Esophagus mucosa (tissue), 1 donor: ENCODE measurements at places on chromosomes 6 and 20.

GRCh38 chr6:159038914-159039884 is 5.6 kb downstream of the TAGAP start:
- peak; percentile 87 for ATAC-seq

GRCh38 chr6:170542031-170542719 is 10.9 kb downstream of the PSMB1 start:
- no peak for ATAC-seq

DNA sequence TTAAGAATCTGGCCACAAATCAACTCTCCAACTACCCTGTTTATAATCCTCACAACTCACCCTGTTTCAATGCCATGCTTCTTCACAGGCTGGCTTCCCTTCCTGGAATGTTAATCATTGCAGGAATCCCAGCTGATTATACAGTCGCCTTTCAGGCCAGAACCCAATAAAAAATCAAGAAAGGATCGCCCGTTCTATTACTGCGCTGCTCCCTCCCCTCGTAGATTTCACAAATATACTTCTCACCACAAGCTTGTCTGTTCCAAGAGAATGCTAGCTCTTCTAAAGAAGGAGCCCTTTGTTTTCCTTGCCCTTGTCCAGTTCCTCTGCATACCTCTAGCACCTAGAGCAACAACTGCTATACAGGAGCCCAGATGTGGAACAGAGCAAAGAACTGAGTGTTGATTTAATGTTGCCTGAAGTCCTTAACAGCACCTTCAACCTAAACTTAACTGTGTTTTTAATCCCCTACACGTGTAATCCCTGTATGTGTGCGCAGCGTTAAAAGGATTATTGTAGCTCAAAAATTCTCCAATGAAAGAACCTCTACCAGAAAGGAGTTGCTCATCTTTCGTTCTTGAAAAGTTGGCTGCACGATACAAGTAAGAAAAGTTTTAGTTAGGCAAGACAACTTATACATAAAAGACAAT is 988 bp downstream of the ECHDC1 start:
- peak; percentile 7 for ATAC-seq

DNA sequence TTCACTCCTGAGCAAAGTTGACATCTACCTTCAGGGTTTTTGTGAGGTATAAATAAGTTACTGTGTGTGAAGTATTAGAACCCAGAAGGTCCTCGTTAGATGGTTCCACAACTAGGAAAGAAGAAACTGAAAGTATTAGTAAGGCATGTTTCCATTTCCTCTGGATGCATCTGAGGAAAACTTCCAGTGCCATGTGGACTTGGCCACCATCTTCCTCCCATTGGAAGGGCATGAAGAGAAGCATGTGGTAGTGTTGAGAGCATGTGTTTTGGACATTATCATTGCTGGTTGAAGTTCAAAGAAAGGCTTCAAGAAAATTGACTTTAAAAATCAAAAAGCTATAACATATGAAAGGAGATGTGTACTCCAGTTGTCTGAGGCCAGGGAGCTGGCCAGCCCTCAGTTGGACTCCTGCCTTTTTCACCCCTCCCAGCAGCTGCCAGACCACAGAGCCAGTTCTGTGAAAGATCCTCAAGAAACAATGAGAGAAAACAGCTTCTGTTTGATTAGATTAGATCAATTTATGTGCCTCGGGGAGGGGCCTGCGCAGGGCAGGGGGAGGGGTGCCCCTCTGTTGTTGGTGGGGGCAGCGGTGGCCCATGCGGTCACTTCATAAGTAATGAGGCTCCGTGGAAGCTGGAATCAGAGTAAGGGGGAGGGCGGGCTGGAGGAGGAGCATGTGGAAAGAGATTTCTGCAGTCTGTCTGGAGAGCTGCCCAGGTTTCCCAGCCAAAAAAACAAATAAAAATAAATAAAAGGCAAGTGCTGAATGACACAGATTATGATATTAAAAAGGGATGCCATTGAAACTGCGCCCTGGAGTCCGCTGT is 154.0 kb downstream of the JARID2 start:
- ATAC-seq = no peak

- ATAC-seq = no peak
These were observed 25.0 kb upstream of the TBC1D22B start for GRCh38 chr6:37232430-37233017.

GRCh38 chr6:121884620-121885019 is 449.2 kb downstream of the GJA1 start:
- ATAC-seq = no peak

DNA sequence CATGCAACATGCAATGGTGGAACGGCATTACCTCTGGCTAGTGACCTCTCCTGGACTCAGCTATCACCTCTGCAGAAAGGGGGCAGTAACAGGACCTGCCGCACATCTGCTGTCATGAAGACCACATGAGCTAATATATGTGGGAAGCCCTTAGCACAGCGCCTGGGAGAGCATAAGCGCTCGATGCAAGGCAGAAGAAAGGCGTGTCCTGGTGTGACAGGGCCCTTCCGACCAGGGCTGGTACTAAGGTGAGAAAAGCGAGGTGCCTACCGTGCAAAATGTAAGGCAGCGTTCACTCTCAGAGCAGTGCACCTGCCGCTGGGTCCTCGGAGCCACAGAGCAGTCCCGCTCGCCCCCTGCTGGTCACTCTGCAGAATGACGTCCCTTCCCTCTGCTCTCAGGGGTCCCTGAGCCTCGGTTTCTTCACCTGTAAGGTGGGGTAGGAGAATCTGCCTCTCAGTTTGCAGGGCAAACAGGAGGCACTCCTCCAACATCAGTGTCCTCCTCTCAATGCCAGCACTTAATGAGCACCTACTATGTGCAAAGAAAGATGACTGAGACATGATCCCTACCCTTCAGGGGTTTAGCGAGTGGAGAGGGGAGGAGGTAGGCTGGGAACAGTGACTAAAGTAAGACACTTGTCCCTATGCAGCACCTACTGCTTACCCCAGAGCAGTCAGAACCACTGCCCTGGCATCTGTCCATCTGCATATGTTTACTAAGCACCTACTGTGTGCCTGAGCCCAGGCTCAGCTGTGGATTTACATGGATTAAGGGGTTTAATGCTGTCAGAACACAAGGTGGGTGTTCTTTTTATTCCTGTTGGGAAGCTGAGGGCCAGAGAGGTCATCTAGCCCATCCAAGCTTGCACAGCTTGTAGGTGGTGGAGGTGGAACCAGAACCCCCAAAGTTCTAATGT is 41.1 kb upstream of the PTGIS start:
- peak; percentile 77 for ATAC-seq

DNA sequence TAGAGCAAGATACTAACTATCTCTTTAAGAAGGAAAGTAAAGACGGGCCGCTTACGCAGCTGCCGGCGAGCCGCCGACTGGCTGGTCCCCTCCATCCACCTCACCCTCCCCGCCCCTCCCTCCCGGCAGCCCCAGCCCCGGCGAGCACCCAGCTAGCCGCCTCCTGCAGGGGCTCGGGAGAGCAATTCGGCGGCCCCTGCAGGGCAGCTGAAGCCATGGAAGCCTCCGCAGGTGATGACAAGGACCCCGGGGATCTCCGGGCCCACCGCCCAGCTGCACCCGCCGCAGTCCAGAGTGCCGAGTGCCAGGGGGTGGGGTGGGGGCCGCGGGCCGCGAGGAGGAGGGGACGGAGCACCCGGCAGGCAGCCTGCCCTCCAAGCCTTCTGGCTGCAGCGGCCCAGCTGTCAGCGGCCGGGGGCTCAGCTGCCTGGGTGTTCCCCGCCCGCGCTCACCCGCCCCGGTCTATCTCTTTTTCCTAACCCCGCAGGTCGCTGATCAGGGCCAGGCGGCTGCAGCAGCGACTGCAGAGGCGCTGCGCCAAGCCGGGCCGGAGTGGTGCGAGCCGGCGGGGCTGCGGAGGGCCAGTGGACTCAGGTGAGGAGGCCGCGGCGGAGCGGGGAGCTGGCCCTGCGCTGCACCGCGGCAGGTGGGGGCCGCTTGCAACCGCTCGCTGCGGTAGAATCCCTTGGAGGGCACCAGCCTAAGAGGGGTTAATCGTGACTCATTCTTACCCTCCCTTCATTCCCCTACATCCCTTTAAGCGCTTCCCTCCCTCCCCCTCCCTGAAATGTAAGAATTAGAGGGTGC is at the start of gene SNPH:
Gene SNPH (plus strand): TSS at position 128 of the 807 bp plus-strand sequence. CDS start 29,946 bp downstream, outside the sequence.
- ATAC-seq = peak; percentile 64

GRCh38 chr20:64223526-64224067 is 32.0 kb upstream of the PCMTD2 start:
- ATAC-seq = peak; percentile 9

- ATAC-seq = no peak
These were observed 151.6 kb downstream of the SASH1 start for GRCh38 chr6:148494226-148494625.

GRCh38 chr20:37424062-37424851 is 78.3 kb downstream of the SRC start:
- no peak for ATAC-seq

DNA sequence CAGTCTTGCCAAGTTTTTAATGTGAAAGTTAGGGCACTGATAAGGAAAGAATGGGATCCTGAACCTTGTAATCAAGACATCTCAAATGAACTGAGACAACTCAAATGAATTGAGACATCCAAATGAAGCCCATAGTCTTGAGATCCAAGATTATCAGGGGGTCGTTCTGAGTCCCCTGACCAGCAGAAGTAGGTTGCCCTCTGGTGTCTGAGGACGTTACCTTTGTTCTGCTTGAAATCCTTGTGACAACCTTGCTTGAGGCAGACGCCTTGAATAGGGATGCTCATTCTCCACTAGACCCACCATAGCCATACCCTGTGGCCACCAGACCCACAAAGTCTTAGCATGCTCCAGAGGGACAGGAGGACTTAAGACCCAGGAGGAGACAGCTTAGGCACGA is 37.7 kb downstream of the ZBTB9 start:
- ATAC-seq = no peak

DNA sequence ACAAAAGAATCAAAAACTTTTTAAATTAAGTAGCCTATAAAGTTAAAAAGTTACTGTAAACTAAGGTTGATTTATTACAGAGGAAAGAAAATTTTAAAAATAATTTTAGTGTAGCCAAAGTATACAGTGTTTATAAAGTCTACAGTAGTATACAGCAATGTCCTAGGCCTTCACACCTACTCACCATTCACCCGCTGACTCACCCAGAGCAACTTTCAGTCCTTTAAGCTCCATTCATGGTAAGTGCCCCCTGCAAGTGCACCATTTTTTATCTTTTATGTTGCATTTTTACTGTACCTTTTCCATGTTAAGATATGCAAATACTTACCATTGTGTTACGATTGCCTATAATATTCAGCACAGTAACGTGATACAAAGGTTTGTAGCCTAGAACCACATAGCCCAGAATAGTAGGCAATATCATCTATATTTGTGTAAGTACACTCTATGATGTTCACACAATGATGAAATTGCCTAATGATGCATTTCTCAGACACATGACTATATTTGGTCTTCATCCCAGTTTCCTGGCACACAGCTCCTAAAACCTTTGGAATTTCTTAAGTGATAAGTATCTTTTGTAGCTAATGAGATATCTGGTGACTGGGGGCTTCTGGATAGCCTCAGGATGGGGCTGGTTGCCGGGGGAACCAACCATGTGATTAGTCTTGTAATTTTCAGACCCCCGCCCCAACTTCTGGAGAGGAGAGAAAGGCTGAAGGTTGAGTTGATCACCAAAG is 111.0 kb downstream of the MRPL14 start:
- ATAC-seq = no peak
